Glutamatergic neuron (in vitro differentiated cells): ENCODE measurements at places on chromosomes 6 and 20.

DNA sequence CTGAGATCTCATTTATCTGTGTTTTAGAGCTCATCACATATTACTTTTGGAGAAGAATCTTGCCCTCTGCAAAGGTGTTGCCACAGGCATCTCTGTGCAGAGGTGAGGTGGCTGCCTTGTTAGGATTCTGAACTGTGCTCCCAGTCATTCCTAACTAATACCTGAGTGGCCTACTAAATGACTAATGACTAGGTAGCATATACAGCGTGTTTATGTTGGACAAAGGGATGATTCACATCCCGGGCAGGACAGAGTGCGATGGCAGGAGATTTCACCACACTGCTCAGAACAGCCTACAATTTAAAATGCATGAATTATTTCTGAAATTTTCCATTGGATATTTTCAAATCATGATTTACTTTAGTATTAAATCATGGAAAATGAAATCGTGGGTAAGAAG is 23.1 kb upstream of the CGA start:
- no peak for DNase-seq

DNA sequence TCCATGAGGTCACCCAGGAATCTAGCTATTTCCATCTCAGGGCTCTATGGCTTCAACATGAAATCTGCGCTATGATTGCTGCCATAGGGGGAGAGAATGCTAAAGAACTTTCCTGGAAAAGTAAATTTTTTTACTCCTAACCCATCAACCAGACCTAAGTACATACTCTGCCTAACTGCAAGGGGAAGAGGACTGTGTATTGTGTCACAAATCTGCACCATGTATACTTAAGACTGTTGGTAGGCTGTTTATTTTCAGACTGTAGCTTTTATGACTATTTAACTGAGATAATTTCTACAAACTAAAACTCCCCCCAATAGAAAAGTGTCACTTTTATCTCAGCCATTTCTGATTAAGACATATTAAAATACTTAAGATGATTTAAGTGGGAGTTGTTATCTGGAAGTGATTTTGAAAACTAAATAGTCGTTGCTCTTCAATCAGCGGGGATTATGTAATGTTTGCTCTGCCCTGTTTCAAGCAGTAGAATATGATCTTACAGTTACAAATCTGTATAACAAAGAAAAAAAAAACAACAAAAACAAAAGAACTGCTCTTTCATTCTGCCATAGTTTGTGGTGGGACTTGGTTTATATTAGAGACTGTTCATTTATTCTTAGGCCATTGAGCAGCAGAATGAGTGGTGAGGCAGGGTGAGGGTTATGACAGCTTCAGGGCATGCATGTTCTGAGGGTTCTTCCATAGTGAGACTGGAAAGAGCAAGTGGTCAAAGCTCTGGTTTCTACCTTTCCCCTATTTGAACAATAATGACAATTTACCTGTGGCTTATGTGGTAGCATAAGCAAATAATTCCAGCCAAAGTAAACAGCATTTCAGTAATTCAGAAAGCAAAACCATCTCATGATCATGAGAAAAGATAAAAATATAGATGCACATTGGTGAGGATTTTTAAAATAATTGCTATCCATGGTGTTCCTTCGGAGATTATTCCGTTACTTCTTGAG is 126.3 kb upstream of the CEP162 start:
- no peak for DNase-seq

DNA sequence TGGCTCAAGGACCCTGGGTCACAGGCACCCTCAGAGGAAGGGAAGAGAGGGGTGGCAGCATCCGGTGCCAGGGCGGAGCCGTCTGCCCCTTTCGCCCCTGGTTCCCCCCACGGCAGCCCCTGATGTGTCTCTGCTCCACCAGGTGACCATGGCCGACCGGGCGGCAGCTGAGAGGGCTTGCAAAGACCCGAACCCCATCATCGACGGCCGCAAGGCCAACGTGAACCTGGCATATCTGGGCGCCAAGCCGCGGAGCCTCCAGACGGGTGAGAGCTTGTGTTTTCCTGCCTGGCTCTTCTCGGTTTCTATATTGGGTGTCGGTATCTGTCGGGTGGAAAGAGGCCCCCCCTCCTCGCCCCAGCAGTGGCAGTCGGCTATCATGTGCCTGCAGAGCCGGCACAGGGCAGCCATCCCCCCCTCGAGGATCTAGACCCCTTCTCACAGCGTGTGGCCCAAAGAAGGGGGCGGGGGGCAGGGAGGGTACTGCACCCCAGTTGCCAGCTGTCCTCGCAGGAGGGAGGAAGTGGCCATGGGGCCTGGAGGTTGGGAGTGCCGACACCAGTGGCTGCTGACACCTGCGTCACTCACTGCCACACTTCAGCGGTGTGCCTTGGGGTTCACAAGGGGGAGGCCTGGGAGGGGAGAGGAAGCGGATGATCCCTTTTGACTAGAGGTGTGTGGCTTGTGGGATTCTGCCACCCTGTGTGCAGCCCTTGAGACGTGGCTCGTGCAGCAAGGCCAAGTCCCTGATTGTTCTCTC is 1.5 kb downstream of the RBM38 start:
- DNase-seq: no peak

DNA sequence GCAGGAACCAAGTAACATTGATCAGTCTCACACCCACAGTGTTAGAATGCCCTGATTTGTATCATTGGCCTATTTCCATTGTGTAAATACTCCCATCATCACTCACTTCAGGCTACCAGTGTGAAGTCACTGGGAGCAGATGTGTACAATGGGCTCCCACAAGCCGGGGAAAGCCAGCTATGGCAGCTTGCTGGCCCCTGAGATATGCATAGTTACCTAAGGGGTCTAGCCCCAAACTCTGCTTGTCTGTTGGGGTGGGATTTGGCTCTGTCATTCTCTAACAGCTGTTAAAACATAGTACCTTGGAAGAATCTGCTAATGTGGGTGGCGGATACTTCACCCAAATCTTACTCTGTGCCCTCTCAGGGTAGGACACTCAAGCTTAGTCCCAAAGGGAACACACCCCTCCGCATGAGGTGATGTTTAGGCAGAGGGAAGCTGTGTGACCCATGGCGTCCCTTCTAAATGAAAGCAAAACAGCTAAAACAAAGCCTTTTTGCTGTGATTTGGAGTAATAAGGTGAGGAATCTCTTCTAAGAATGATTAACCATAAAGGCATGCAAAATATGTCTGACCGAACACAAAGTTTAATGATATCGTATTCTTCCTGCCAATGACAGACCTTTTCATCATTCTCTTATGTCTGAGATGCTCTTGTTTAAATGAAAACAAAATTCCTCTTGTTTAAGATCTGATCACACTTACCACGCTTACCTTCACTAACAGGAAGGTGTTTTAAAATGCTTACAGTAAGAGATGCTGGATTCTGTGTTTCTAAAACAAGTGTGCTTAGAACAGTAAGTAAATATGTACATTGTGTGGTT is 45.9 kb upstream of the PXDC1 start:
- no peak for DNase-seq

- no peak for DNase-seq
These were observed 7.3 kb downstream of the EYA4 start for GRCh38 chr6:133248241-133249001.
